ENCODE measurements at places on chromosomes 13 and 19.

- DNase-seq: no peak
Observed at GRCh38 chr19:49686503-49687088, 2.8 kb upstream of the ADM5 start.

DNA sequence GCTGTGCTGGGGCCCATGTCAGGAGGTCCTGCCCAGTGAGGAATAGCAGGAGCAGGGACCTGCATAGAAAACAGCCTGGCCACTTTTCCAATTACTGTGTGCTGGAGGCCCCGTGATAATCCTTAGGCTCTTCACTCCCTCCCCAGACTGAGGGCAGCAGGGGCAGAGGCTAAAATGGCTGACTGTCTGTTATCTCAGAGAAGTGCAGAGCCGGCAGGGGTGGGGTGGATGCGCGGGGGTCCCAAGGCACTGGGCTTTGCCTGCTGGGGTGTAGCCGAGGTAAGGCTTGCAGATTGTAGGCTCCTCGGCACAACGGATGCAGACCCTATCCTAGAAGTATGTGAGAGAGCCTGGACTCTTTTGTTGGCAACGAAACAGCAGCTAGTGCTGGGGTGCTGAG is 1064.1 kb downstream of the OLFM4 start:
- DNase-seq: no peak

- DNase-seq: no peak
Observed at GRCh38 chr19:3095441-3096191, 1.5 kb downstream of the GNA11 start.

- DNase-seq: no peak
Observed at GRCh38 chr13:54628383-54628782, 1599.8 kb downstream of the OLFM4 start.

DNA sequence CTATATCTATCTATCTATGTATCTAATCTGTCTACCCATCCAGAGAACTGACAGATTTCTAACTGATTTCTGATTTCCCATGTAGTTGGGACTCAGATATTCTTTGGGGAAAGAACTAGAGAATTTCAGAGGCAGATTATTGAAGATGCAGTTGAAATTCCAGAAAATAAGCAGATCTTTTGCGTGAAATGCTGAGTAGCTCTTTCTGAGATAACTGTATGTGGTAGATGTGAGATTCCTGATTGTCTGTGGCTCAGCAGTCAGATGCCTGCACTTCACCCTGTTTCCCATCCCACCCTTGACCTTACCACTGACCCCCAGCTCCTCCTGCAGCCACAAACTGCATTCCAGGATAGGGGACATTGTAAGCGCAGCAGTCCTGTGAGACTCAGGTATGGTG is 61.5 kb downstream of the DGKH start:
- no peak for DNase-seq

DNA sequence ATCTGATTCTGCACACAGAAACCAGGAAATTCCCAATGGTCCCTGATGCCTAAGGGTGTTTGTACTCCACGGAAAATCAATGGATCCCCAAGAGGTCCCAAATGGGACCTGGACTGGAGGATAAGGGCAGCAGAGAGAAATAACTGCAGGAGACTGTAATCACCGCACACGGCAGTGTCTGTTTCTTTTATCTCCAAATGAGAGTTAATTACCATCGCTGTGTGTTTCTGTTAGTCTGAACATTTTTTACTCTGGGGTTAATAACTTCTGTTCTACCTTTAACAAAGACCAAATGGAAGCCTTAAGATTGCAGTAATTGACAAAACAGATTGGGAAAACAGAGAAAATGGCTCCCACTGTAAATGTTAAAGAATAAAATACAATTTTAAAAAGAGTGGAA is 320.9 kb downstream of the DCLK1 start:
- DNase-seq: no peak

- DNase-seq: no peak
Observed at GRCh38 chr13:108834193-108834592, 204.8 kb downstream of the MYO16 start.

DNA sequence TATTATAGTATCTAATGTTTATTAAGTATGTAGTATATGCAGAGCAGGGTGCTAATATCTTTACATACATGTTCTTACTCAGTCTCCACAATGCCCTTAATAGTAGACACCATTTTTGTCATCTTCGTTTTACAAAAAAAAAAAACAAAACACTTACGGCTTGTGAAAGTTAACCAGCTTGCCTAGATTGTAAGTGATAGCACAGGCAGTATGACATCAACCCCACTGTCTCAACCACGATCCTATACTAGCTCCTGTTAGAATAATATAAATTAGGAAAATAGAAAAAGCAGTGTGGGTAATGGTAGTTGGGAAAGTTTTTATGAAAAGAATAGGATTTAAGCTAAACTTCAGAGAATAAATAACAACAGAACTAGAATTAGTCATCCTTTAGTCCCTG is 34.3 kb downstream of the MICU2 start:
- DNase-seq: no peak

- no peak for DNase-seq
Observed at GRCh38 chr13:45356966-45357672, 16.1 kb upstream of the TPT1 start.

DNA sequence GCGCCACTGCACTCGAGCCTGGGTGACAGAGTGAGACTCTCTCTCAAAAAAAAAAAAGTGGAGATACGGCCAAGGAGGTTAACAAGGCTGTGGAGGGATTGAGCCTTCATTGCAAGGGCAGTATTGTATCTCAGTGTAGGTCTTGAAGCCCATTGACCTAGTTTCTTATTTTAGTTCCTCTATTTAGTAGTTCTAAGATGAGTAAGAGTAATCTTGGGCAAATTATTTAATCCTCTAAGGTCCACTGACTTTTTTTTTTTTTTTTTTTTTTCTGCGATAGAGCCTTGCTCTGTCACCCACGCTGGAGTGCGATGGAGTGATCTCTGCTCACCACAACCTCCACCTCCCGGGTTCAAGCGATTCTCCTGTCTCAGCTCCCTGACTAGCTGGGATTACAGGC is 14.3 kb upstream of the ILF3 start:
- no peak for DNase-seq

- no peak for DNase-seq
Observed at GRCh38 chr19:18435178-18435841, 2.6 kb downstream of the ISYNA1 start.

GRCh38 chr19:1241417-1242095 is at the start of gene ATP5F1D:
Gene ATP5F1D (plus strand): TSS chr19:1241751. CDS start chr19:1241851, 100 bp downstream.
- DNase-seq: peak; percentile 90

- DNase-seq: no peak
Observed at GRCh38 chr13:33150126-33150525, 133.9 kb downstream of the KL start.

DNA sequence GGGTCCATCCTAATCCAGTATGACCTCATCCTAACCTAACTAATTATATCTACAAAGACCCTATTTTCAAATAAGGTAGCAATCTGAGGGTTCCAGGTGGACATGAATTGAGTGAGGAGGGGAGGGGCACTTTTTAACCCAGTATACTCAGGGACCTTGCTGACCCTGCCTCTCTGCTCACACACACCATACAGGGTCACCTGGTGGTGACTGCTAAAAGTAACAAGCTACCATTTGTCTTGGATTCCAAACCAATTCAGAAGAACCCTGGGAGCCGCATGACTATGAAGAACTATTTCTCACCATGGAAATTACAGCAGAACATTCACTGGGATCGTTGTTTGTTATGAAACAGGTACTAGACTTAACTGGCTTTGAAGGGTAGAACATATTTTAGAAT is 151.9 kb downstream of the LACC1 start:
- DNase-seq: no peak

DNA sequence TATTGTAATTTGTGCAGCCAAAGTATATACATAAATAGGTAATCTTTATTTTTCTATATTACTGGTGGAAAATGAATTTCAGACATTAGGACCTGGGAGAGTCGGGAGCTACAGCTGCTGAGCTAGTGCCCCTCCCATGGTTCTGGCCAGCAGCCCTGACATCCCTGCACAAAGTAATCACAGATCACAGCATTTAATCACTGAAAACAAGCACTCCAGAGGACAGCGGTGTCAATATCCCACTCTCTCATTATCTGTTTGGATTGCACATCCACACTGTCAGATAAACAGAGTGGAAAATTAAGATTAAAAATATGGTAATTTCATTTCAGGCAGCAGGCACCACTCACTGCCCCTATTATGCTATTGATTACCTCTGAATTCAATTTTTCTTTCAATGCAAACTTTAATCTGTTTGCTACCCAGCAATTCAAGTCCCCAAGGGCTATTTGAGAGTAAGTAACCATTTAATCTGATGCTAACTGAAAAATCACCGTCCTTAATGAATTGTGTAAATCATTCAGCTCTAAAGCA is 254.1 kb upstream of the SOX21 start:
- no peak for DNase-seq

DNA sequence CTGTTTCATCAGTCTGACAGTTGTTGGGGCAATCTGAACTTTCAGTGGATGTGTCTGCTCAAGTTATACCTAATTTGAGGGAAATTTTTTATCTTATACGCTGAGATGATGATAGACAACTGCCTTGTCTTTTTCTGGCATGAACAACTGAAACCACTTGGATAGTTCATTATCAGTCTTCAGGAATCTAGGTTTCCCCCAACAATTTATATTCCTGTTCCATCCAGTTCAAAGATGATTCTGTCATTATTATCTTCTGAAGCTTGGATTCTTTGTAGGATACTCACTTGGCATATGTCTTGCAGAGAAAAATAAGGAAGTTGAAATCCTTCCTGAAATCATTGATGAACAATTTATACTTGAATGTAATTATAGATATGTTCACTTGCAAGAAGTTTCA is 193.7 kb downstream of the LMO7 start:
- DNase-seq: no peak

- DNase-seq: no peak
Observed at GRCh38 chr13:111143865-111144540, 28.9 kb downstream of the ARHGEF7 start.

DNA sequence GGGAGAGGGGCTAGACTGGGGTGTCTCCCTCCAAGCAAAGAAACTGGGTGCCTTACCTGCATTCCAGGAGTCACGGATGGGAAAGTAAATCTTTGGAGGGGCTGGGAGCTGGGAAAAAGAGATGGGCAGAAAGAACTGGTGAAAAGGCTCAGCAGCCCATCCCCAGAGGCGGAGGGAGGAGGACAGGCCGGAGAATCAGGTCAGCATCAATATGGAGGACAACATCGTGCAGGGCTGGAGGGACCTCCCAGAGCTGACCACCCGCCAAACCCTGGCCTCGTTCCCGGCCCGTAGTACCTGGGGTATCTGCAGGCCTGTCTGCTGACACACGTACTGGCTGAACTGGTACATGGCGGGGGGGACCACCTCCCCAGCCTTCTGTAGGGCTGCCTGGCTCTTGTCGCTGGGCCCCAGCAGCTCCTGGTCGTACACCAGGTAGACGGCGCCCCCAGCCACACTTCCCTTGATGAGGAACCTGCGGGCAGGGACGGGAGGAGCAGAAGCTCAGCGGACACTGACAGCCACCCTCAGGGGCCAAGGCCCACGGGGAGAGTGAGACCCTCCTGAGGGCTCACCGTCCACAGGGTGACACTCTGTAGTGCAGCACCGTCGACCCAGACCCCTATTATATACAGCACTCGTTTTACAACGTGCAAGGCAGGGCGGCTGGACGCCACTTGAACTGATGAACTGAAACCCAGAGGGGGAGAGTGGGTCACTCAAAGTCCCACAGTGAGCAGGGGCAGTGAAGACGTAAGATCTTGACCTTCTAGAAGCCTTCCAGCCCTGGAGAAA is 830 bp downstream of the MICOS13 start:
- no peak for DNase-seq
